ENCODE measurements at places on chromosomes 6 and 20. TPM values are rescaled to one million over a fixed set of nuclear protein-coding genes. Genes with fewer than 3 reads are reported as not detected.

Gene MATN4
- total RNA-seq: not detected

Gene ARMC12
- total RNA-seq: 2.8 TPM

Gene ZC2HC1B
- not detected for total RNA-seq

Gene ADIG
- not detected for total RNA-seq

Gene SIRPA
- 0.60 TPM for total RNA-seq

- DNase-seq: no peak
These were observed 487.7 kb upstream of the BTBD3 start for GRCh38 chr20:11429889-11430519.

- DNase-seq: no peak
These were observed 53.9 kb downstream of the ECT2L start for GRCh38 chr6:138849791-138850190.

GRCh38 chr6:35224720-35225119 is 11.0 kb downstream of the SCUBE3 start:
- DNase-seq: no peak

DNA sequence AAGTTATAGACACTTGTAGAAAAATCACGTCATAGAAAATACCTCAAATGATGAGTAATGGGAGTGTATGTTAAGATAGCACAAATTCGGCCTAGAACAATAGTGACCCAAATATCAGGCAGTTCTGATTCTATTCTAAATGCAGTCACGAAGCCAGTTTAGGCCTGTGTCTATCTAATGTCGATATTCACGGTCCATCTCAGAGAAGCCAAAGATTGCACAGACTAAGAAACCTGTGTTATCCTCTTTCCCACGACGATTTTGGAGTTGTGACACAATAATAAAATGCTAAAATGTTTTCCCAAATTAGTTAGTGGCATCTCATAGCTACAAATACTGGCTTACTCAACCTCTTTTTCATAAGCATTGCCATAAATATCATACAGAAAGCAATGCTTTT is 4.0 kb downstream of the HIVEP2 start:
- no peak for DNase-seq

GRCh38 chr20:35517125-35517524 is 12.3 kb downstream of the C20orf173 start:
- no peak for DNase-seq

- no peak for DNase-seq
These were observed 107.0 kb upstream of the DST start for GRCh38 chr6:56749632-56750151.
